SW 1271 (cell line): ENCODE measurements at places on chromosomes 3 and 15.

- no peak for DNase-seq
Measured at GRCh38 chr15:35583863-35584528, 38.0 kb upstream of the DPH6 start.

DNA sequence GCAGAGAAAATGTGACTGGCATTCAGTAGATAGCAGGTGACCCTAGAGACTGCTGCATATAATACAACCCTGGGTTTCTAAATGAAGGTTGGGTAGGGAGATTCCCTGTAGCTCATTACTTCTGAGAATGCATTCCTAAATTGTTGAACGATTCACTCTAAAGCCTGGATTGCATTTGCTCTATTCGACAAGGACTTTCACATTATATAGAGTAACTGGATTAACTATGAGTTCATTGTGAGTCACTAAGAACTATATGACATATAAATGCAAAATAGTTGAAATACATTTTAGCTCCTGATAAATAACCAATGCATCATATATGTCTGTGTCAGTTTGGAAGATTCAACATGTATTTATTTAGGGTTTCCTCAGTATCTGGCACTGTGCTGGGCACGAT is 294.7 kb upstream of the CCDC54 start:
- no peak for DNase-seq

DNA sequence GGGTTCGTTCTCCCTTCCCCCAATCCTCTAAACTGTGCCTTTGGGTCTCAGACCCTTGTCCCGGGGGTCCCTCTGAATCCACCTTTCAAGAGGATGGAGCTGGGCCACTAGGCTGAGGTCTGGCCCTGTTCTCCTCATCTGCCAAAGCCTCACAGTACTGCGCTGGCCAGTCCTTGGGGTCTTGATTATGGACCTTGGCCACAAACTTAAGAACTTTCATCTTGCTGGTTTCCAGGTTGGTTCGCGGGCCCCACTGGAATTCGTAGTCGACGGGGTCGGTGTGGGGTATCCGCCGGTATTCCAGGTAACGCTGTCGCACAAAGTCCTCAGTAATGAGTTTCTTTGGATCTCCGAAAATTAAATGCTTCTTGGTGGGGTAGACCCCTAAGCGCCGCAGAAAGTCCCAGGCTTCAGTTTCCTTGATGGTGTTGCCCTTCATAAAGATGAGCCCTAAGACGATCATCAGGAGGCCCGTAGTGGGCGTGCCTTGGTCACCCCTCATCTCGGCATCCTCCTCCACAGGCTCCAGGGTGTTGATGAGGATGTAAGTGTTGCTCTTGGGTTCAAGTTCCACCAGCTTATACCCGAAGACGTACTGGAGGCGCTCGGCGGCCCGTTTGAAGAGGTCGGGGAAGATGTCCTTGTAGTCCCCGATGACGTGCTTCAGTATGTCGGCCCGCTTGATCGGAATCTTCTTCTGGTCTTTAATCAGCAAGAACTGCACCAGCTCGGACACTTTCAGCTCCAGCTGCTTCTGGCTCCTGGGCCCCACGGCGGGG is 727 bp downstream of the NSMCE3 start:
- no peak for DNase-seq

DNA sequence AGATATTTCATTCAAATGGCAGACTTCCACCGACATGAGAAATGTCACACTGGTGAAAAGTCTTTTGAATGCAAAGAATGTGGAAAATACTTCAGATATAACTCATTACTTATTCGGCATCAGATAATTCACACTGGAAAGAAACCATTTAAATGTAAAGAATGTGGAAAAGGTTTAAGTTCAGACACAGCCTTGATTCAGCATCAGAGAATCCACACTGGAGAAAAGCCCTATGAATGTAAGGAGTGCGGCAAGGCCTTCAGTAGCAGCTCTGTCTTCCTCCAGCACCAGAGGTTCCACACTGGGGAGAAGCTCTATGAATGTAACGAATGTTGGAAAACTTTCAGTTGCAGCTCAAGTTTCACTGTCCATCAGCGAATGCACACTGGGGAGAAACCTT is 8.6 kb upstream of the ZNF621 start:
- peak; percentile 8 for DNase-seq

GRCh38 chr3:77362936-77363335 is 323.0 kb downstream of the ROBO2 start:
- DNase-seq: no peak

DNA sequence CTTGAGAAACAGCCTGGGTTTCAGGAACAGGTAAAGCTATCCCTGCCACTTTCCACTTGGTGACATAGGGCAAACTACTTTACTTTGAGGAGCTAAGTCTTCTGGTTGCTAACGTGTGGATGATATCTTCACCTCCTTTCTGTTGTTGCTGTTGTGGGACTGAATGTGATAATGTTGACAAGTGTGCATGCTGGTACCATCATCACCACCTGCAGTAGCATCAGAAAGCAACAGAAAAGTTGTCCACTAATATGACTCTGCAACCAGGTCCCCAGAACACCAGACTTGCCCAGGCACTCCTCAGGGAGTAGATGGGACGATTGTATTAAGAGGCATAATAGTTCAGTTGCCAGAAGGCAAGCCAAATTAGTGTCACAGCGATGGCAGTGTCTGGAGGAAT is 203.2 kb upstream of the MCTP2 start:
- DNase-seq: no peak

DNA sequence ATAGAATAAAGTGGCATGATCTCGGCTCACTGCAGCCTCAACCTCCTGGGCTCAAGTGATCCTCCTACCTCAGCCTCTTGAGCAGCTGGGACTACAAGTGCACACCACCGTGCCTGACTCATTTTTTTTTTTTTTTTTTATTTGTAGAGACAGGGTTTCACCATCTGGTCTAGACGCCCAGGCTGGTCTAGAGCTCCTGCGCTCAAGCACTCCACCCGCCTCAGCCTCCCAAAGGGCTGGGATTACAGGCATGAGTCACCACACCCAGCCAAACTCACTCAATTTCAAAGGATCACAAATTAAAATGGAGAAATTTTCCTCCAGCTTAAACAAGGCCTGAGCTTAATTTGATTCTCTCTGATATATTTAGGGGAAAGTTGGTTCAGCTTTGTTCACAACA is 27.3 kb upstream of the NMB start:
- peak; percentile 70 for DNase-seq

DNA sequence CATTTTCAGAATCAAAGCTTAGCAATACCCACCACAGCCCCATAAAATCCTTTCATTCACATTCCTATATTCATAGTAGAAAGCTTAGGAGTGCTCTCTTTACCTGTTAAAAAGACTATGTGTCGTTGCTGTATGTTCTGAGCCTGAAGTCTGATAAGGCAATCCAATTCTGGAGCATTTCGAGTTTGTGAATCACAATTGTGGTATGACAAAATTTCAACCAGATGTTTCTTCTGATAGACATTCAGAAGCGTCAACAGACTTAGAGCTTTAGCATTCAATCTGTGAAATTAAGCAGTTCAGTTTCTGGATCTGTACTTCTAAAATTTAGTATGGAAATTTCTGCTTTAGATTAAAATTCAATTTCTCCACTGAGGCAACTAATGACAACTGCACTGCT is 58.3 kb downstream of the TASOR start:
- DNase-seq: no peak

DNA sequence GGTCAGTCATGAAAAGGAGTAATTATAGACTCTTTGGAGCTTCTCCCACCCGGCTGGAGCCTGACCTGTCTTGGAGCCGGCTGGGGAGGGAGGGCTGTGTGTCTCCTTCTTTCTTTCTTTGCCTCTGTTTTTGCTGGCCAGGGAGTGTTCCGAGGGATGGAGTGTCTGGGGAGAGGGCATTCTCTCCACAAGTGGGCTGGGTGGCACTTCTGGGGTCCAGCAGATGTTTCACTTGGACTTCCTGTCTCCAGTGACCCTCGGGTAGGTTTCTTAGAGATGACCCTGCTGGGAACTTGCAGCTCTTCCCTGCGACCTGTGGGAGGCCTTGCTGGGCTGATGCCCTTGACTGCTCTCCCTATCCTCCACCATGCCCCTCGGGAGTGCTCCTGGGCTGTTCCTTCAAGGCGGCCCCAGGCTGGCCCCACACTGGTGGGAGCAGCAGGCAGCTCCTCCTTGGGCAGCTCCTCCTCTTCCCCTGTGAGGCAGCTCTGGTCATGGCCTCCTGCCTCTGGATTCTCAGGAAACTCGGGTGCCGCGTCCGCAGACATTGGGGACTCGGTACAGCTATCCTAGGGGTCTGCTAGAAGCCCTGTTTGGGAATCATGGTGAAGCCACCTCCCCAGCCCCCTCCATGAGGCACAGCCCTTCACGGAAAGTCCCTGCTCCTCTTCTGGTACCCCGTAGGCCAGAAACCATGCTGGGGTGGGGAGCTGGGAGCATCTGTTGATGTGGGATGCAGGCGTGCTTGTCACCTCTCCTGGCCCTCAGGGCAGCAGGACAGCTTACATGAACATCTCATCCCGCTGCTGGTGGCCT is 44.9 kb downstream of the APBA2 start:
- no peak for DNase-seq

- no peak for DNase-seq
Measured at GRCh38 chr3:183529717-183530116, 25.8 kb downstream of the KLHL6 start.
